ENCODE measurements at places on chromosomes 7 and 10. TPM values are rescaled to one million over a fixed set of nuclear protein-coding genes. Genes with fewer than 3 reads are reported as not detected.
A peak's percentile ranks its signal among the peaks of the same experiment; 100 is the strongest.

GRCh38 chr7:4765776-4766490, 9.5 kb upstream of the AP5Z1 start:
- no peak for DNase-seq

The HOXA1 gene
- 0.23 TPM for total RNA-seq

DNA sequence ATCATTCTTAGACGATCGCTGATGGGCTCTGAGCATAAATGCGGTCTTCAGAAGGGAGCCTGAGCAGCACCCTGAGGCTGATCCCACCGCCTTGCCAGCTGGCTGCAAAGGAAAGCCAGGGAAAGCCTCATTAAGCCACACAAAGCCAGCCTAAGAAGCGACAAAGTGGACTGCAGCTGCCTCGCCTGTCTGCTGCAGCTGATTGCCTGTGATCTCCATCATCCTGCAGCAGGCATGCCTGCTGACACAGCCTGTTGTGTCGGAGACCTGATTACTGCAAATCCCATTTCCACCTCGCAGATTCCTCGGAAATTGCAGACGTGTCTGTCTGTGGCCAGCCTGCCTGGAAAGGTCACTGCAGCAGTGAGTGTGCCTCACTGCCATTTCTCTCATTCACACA, 1087.0 kb upstream of the AUTS2 start:
- peak; percentile 20 for DNase-seq

DNA sequence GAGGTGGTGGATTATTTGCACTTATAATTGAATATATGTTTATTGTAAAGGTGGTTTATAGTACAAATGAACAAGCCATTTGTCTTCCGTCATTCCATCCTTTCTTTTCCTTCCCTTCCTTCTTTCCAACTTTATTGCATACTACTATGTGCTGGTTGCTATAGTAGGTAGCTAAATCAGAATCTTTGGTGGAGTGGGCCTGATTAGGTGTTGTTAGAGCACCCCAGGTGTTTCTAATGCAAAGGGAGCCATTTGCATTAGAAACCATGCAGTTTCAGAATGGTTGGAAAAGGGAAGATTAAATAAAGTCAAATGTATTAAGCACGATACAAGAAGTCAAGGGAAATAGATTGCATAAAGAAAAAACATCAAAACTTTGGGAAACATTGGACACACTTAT, 88.8 kb upstream of the TRIL start:
- DNase-seq = no peak

DNA sequence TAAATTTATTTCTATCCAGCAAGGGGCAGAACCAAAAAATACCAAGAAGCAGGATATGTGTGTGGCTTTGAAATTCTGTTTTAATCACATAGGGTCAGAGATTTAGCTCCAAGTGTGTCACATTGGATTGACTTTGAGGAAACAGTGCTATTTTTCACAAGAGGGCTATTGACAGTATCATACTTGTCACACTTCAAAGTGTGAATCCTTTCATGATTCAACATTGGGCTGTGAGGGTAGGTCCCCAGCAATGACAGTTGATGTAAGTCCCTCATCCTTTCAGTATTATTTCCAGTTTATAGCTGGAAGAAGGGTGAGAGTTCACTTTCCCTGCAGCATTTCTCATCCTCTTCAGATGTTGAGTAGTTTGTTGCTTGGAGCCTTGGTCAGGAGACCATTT, 7.4 kb downstream of the CCNY start:
- DNase-seq = no peak

The MYL10 gene
- 0.73 TPM for total RNA-seq

The SPDYE11 gene
- total RNA-seq = not detected

The TMEM273 gene
- not detected for total RNA-seq

The KIF11 gene
- 2.8 TPM for total RNA-seq

DNA sequence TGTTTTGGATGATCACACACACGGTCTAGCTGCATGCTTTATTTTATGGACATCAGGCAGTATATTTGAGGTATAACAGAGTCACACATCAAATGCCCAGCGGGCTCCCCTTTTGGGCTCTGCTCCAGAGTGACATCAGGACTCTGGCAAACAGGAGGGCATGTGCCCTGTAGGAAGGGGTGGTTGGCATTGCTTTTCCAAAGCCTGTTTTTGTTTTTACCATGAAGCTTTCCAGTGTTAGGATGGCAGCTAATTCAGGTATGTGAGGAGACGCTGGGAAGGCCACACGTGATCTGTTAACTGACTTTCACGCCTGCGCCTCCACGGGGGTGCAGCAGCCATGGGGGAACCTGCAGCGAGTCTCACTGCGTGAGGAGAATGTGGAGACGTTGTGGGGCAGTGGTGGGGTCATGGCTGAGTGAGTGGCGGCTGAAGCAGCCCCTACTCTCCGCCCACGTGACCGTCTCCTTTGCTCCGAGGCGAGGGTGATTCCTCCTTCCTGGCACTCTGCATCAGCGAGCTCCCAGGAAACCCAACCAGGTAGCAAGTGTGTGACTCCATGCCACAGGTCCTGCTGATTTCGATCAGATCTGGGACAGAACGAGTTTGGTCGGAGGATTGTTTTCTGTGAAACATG, 117.7 kb downstream of the ANKRD61 start:
- no peak for DNase-seq

The NUTM2E gene
- 0.50 TPM for total RNA-seq

- peak; percentile 46 for DNase-seq
These were observed 975 bp upstream of the USP54 start for GRCh38 chr10:73591935-73592699.

- no peak for DNase-seq
These were observed 38.2 kb downstream of the MYL10 start for GRCh38 chr7:101590663-101591435.

GRCh38 chr10:12438919-12439692, 89.8 kb downstream of the CAMK1D start:
- DNase-seq = no peak

- no peak for DNase-seq
These were observed 125.8 kb downstream of the DLG5 start for GRCh38 chr10:77800738-77801266.

The MINPP1 gene
- 24.7 TPM for total RNA-seq

The PLOD3 gene
- 164 TPM for total RNA-seq

DNA sequence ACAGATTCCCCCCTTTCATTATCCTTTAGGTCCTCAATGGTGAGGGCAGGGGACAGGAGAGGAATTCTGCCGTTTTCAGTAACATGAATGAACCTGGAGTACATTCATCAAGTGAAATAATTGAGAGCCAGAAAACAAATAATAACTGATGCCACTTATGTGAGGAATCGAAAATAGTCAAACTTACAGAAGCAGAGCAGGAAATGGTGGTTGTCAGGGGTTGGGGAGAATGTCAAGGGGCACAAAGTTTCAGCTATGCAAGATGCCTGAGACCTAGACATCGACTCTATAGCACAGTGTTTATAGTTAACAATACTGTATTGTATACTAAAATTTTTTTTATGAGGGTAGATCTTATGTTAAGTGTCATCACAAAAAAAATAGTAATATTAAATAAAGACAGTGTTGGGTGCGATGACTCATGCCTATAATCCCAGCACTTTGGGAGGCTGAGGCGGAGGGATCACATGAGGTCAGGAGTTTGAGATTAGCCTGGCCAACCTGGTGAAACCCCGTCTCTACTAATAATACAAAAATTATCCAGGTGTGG, 1219.8 kb downstream of the GATA3 start:
- no peak for DNase-seq

- DNase-seq = no peak
These were observed 304.9 kb upstream of the ZMIZ1 start for GRCh38 chr10:78763651-78764395.

DNA sequence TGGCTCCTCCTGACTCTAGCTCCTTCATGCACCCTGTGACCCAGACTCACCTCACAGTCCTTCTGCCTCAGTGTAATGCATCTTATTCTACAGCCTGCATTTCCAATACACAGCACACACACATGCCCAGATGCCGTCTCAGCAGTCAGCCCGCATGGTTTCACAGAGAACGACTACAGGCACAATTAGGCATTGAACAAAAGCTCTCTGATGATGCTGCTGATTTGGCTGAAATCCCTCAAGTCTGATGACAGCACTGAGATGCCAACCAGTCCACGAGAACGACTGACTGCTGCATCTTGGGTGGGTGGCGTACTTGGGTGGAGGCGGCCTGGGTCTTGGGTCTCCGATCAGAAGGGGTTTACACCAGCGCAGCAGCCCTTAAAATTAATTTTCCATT, 200.4 kb downstream of the TAX1BP1 start:
- no peak for DNase-seq

DNA sequence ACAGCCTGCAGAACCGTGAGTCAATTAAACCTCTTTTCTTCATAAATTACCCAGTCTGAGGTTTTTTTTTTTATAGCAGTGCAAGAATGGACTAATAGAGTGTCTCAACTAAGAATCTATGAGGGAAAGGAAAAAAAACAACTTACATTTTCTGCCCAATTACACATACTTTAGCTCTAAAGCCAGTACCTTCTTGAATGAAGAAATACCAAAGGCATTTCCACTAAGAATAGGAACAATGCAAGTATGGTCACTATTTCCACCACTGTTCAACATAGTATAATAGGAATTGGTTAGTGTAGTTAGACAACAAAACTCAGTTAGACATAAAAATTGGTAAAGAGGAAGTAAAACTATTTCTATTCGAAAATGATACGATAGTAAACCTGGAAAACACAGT, 37.6 kb downstream of the MICU1 start:
- peak; percentile 54 for DNase-seq

The ITGB8 gene
- total RNA-seq = 11.1 TPM

The GNGT1 gene
- total RNA-seq = not detected

The PTER gene
- total RNA-seq = 2.5 TPM

- DNase-seq = no peak
These were observed 205.3 kb downstream of the HTR7 start for GRCh38 chr10:90652519-90652918.

DNA sequence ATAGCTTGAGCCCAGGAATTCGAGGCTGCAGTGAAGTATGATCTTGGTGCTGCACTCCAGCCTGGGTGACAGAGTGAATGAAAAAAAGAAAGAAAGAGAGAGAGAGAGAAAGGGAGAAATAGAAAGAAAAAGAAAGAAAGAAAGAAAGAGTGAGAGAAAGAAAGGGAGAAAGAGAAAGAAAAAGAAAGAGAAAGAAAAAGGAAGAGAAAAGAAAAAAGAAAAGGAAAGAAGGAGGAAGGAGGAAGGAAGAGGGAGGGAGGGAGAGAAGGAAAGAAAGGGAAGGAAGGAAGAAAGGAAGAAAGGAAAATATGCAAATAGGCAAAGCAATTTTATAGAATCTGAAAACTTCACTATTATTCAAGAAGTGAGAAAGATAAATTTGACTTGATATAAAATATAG, 24.5 kb upstream of the JCAD start:
- no peak for DNase-seq

GRCh38 chr10:46528171-46528671, 28.2 kb downstream of the GPRIN2 start:
- no peak for DNase-seq

DNA sequence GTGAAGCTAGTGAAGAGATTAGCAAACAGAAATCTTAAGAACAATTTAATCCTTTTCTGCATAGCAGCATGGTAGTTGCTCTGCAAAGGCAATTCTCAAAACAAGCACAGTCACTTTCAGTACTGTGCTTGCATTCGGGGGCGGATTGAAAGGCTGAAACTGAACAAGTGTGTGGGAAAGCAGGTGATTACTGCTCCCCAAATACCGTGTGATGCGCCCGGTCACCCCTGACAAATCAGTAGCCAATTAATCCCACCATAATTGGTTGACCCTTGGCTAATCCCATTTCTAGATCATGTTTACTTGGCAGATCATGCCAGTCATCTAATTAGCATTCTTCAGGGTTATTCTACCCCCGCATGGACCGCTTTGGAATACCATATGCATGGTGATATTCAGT, 76.5 kb upstream of the ADRB1 start:
- DNase-seq = no peak

DNA sequence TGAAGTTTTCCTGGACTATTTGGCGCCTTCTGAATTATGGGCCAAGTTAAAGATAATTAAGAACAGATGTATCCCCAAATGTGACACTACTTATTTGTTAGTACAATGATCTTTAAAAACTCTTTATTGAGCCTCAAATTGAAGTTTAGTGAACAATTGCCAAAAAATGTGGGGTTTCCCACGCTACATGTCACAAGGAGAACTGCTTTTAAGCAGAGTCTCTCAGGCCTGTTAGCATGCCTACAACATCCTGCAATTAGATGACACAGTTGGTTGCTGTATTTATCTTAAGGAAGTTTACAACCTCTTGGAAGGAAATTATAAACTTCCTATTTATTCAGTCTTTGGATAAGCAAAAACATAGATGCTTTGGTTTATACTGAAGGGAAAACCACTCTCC, 733.0 kb downstream of the TNS3 start:
- peak; percentile 20 for DNase-seq

DNA sequence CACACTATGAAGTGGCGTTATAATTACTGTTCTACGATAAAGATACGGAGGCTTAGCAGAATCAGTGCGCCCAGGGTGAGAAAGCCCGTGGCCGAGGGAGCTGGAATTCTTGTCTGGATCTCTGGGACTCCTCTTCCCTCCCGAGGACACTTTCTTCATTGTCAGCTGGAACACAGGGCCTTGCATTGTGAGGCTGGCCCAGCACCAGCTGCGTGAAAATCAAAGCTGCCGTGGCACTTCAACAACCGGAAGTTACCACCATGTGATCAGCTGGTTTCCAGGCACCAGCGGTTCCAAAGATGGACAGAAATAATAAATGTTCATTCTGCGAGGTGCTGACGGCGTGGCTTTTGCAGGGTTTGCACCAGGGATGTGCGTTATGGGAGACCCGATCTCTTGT, 234.0 kb upstream of the PITRM1 start:
- DNase-seq = no peak

- no peak for DNase-seq
These were observed 126.8 kb downstream of the ADRA2A start for GRCh38 chr10:111203615-111204014.

- no peak for DNase-seq
These were observed 53.5 kb upstream of the APBB1IP start for GRCh38 chr10:26384600-26384999.

DNA sequence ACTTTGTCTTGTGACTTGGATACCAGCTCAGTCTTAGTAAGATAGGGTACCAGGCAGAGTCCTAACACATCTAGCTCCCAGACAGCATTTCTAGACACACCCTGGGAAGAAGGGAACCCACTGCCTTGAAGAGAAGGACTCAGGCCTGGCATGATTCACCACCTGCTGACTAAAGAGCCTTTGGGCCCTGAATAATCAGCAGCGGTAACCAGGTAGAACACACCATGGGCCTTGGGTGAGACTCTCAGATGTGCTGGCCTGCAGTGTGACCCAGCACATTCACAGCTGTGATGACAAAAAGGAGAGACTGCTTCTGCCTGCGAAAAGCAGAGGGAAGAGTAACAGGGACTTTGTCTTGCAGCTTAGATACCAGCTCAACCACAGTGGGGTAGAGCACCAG, 10.4 kb upstream of the TNKS2 start:
- DNase-seq = no peak

- DNase-seq = no peak
These were observed 5.5 kb downstream of the LRMDA start for GRCh38 chr10:75436896-75437295.

GRCh38 chr7:141370178-141370577, 181.0 kb upstream of the AGK start:
- no peak for DNase-seq

DNA sequence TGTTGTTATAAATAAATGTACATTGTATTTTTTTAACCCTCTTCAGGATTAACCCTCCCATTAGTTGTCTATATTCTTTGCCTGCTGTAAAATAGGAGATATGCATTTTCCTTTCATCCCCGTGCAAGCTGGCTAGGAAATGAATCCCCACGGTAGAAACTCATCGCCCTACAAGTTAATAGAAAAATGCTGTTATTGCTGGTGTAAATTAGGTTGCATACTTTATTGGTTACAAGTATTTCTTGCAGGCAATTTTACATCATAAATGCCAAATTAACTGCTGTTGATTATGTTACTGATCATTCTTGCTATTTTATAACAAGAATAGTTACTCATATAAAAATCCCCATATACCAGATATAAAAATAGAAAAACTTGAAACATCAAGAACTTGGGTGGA, 454.2 kb upstream of the KLF6 start:
- DNase-seq = no peak

All from astrocyte (in vitro differentiated cells and primary cell).